ENCODE measurements at places on chromosomes 6 and 20.
A peak's percentile ranks its signal among the peaks of the same experiment; 100 is the strongest.

- no peak for DNase-seq
Measured at GRCh38 chr20:60013296-60014139, 55.3 kb downstream of the CDH26 start.

DNA sequence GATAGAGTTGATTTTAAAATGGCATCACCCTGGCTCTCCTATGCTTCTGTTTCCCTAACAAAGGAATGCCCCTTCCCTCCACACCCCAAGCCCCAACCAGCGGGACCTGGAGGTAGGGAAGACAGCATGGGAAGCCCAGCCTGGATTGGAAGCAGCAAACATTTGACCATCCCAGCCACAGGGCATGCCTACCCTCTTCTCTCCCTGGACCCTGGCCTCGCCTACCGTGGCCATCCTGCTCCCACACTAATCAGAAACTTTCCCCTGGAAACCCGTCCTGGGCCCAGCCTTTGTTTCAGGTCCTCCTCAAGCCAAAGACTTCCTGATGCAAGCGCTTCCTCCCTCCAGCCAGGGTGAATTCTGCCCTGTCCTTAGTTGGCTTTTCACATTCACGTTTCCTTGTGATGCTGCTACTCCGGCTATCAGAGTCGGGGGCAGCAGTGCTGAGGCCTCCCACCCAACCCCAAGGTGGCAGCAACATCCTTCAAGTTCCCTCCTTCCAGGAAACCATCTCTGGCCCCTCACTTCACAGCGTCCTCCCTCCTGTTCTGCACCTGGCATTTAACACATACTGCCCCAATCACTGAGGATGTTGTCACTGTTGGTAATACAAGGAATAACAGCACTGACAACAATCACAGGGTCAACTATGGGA is 18.2 kb upstream of the ANGPT4 start:
- no peak for DNase-seq

DNA sequence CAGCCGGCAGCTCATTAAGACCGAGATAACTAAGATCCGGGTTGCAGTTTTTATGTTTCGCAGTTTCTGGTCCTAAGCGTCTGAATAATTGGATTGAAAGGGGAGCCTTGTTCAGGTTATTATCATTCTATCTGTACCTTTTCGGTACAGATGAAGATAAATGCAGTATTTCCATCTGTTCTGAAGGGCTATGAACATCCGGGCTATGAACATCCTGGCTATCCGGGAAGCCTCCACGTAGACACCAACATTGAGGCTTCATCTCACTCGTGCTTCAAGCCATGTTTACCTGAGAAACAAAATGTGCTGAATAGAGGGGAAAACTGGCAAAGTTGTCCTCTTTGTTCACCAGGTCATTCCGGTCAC is 399 bp upstream of the REPS1 start:
- DNase-seq, result peak; percentile 86

- DNase-seq, result no peak
Measured at GRCh38 chr20:57374343-57374930, 16.8 kb upstream of the RBM38 start.

DNA sequence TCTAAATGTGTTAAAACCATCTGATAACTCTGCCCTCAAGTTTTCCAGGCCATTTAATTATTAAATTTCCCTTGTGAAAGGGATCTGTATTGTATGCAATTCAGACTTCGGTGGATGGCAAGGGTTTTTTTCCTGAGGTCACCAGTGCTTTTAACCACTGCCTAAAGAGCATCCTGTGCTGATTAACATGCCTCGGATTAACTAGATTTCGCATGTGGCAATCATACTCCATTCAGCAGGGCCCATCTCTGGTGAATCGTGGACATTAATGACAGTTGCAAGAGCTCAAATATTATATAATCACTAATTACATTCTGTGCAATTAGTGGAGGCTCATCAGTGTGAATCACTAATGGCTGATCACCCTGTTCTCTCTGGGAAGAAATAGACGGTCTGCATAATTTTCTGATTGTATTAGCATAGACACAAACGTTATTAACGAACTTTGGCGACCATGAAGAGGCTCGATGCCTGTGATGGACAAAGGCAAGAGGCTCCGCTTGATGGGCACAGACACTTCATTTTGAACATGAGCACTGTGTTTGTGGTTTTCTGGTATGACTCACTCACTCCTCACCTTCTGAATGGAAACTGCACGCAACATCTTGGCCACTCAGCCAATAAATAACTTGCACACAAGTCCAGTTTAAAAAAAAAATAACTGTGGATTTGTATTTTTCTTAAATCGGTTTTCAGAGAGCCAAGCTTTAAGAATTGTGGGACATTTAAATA is 31.4 kb downstream of the LINC00237 start:
- DNase-seq, result no peak

GRCh38 chr20:49313283-49313682 is 35.4 kb upstream of the ZNFX1 start:
- DNase-seq, result no peak

DNA sequence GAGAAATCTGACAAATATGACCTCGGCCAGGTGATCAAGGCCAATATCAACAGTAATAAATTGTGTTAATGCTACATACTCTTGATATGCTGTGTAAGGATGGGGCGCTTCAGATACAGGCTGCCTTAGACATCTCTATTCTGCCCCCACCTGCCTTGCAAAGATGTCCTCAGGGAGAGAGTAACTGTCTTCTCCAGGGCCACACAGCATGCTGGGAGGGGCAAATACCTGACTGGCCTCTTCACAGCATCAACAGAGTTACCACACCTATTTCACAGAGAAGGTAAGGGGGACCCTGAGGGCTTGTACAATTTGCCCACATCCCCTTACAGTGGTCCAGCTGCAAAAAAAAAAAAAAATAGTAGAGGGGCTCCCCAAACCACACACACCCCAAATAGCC is 17.2 kb upstream of the KIAA1755 start:
- no peak for DNase-seq

- no peak for DNase-seq
Measured at GRCh38 chr6:47701363-47701762, 3.0 kb downstream of the ADGRF4 start.

DNA sequence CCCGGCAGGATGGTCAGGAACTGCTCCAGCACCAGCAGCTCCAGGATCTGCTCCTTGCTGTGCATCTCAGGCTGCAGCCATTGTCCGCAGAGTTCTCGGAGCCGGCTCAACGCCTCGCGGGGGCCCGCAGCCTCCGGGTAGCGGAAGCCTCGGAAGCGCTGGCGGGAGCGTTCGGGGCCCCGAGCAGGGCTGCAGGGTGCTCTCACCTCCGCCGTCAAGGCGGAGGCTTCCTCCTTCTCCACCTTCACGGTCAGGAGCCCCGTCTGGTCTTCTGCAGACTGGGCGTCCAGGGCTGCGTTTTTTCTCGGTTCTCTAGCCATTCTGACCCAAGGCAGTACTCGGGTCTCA is 434 bp downstream of the ZKSCAN4 start:
- DNase-seq, result no peak

DNA sequence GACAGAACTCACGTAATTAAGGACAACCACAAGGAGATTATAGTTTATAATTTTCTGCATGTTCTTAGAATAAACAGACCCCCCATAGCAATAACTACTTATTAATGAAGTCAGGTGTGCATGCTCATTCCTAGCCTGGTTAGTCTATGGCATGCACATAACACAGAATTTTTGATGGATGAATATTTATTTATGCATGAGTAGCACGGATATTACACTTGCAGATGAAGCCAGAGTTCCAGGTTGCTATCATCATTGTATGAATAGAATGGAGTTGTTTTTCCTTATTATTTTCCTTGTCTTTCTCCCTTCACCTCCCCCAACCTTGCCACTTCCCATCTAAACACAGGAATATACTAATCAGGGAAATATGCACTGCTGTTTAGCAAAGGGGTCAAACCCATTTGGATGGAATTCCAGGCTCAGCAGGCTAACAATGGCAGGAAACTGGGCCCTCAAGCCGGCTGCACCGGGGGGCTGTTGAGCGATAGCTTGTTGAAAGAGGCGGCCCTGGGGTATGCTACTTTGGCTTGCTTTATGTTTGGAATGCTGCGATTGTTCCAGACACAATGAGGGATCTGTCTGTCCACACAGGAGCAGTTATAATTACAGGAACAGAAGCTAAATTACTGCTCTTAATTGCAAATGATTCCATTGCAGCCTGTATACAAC is 112.6 kb downstream of the TMEM170B start:
- DNase-seq, result no peak

GRCh38 chr20:33897313-33897912 is 86.3 kb downstream of the CHMP4B start:
- DNase-seq, result no peak

DNA sequence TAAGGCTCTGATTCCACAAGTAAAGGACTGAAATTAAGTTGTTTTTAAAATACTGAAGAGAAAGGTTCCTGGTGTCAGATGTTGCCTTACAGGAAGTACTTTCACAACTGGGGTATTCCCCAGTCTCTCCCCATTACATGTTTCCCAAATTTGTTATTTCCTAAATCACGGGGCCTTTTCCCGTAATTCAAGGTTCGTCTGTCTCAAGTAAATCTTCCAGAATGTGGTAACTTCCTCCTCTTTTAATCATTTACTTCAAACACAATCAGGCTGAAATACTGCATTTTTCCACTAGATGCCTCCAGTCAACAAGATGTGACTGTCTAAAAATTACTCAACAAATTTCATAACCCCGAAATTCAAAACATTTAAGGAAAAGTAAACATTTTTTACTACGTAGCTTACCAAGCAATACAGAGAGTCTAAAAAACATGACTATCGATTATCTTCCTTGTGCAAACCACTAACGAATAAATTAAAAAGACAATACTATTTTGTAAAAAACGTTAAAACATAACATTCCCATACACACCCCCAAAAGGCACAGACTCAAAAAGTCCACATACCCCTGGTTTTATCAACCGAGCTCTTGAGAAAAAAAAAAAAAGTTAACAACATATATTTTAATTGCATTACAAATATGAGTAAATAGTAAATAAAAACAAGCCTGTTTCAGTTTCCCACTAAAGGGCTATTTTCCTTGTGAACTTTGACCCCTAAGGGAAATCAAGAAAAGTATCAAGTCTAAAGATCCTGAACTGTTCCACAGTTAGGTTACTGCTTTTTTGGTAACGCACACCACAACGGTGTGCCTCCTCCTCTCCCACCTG is 1.7 kb downstream of the SOD2 start:
- DNase-seq, result no peak

DNA sequence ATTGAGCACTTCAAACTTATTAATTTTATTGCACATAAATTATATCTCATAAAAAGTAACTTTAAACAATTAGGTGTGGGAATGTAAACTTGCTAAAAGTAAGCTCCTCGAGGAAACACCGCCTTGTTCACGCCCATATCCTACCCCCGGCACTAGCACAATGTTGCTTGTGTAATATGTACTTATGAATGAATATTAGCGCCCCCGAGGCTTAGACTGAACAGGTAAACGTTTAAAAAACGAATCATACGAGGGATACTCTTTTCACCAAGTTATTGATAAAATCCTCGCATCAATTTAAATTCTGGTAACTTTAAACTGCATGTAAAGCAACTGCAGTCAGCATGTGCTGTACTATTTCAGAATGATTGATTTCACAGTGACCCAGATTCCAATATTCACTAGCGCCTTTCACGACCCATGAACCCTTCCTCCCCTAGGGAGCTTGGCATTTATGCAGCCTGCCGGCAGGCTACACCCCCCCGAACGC is 637 bp downstream of the TFB1M start:
- DNase-seq, result no peak

GRCh38 chr6:144159742-144160141 is 9.4 kb downstream of the STX11 start:
- no peak for DNase-seq

DNA sequence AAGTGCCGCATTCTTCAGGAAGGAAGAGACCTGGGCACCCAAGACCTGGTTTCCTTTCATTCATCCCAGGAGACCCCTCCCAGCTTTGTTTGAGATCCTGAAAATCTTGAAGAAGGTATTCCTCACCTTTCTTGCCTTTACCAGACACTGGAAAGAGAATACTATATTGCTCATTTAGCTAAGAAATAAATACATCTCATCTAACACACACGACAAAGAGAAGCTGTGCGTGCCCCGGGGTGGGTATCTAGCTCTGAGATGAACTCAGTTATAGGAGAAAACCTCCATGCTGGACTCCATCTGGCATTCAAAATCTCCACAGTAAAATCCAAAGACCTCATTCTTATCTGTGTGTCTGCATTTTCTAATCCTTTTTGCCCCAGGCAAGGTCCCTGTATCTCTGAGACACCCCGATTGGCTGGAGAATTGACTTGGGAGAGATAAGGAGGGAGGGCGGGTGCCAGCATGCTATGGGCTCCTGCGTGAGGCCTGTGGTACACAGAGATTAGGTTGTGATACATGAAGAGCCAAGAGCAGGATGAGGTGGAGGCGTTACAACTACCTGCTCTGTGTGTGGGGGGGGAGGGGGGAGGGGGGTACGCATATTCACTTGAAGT is 4.8 kb downstream of the MUC21 start:
- DNase-seq, result no peak

DNA sequence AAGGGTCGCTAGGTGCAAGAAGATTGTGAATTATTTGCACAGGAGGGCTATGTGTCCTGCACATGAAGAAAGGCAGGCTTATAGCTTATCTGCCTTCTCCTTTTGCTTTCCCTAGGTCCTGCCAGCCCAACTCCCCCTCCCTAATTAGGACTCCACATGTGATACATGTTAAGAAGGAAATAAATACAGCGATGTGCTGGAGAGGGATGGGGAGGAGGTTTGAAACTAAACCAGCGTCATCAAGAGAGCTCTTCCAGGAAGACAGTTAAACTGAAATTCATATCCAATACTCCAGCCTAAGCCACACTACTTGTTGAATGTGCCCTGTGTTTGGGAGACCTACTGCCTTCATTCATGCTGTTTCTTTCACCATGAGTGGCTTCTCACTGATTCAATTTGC is 34.9 kb upstream of the UTRN start:
- no peak for DNase-seq

DNA sequence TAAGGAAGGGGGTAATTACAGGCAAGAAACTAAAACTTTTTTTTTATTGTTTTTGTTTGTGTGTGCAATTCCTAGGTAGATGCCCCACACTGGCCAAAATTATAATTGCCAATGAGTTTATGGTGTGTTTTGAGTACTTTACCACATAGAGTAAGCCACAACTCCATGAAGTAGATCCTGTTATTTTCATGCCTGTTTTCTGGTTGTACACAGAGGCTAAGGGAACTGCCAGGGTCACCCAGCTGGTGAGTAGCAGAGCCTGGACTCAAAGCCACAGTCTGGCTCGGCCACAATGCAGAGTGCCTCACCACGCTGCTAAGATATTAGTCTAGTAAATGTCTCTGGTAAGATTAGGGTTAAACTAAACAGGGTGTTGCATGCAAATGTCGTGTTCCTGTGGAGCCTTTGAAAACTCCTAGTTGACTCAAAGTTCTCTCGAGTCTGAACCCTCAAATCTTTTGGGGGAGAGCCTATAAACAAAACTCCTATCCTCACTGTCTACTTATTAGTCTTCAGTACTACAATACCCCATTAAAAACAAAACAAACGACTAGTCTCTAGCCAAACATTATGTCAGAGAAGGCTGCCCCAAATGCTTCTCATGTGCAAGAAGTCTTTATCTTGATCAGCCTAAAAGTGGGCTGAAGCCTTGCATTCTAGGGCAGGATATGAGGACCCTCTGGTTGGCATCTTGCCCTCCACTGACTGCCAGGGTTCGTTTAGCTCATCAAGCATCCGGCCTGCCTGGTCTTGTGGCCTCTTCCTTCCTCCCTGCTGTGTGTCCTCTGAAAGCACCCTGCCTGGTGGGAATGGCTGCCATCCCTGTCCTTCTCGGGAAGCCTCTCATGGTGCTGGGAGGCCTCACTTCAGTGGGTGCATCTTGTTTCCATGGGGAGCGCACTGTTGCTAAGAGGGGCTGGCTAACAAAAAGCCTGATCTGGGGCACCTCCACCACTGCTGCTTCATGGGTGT is 4.2 kb downstream of the DUSP22 start:
- DNase-seq, result no peak

- DNase-seq, result no peak
Measured at GRCh38 chr20:44065401-44066340, 121.3 kb downstream of the JPH2 start.
